ENCODE measurements at places on chromosomes 2 and 18.

- no peak for DNase-seq
Measured at GRCh38 chr18:28884304-28884703, 707.4 kb upstream of the CDH2 start.

DNA sequence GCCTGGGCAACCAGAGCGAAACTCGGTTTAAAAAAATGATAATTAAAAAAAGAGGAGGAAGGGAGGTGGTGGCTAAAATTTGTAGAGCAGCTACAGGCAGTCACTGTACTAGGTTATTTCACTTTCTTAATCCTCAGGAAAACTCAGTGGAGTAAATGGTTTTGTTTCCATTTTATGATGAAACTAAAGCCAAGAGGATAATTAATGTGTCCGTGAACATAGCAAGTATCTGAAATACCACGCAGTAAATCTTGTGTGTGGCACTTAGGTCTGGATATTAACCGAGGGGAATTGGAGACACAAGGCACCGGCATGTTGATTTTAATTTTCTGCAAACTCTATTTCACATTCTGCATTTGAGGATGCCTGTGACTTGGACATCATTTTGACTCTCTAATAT is 14.5 kb downstream of the SH3BP4 start:
- no peak for DNase-seq

GRCh38 chr2:28628987-28629386 is 122.6 kb upstream of the PPP1CB start:
- DNase-seq, result no peak

DNA sequence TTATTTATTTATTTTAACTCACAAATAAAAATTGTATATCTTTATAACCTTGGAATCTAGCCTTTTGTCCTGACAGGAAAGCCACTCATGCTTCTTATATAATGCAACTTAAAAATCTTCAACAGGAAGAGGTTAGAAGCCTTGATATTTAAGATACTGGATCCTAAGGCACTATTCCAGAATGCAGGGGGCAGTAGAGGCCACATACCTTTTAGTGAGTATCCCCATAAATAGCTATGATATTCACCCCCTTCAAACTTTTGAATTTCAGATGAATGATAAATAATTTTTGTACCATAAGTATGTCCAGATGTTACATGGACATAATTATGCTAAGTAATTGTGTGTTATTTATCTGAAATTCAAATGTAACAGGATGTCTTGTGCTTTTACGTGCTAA is 592.7 kb upstream of the VRK2 start:
- DNase-seq, result no peak

Data from NCI-H187 treated with DMSO at 0.1 percent for 48 hours (cell line).